ENCODE measurements at places on chromosomes 13 and 19. TPM values are rescaled to one million over a fixed set of nuclear protein-coding genes. Genes with fewer than 3 reads are reported as not detected.

The JOSD2 gene
- 51.0 TPM for total RNA-seq

The P2RY11 gene
- total RNA-seq = 6.3 TPM

The C1QTNF9 gene
- total RNA-seq = not detected

The PCDH17 gene
- not detected for total RNA-seq

The SIGLEC8 gene
- total RNA-seq = not detected
